Stimulated activated CD4-positive, alpha-beta T cell treated with anti-CD3 and anti-CD28 coated beads, TNF-alpha, amount 100 ng/mL, for 24 hours (primary cell): ENCODE measurements at places on chromosomes 2 and 18.

- no peak for DNase-seq
These were observed 69.9 kb downstream of the TRIP12 start for GRCh38 chr2:229851870-229852269.

- DNase-seq: peak; percentile 11
These were observed 133.7 kb downstream of the COMMD1 start for GRCh38 chr2:62038975-62039771.

GRCh38 chr2:219650426-219651248 lies 23.2 kb downstream of the SLC4A3 start:
- DNase-seq: no peak

GRCh38 chr18:28767201-28767600 lies 590.3 kb upstream of the CDH2 start:
- DNase-seq: no peak

DNA sequence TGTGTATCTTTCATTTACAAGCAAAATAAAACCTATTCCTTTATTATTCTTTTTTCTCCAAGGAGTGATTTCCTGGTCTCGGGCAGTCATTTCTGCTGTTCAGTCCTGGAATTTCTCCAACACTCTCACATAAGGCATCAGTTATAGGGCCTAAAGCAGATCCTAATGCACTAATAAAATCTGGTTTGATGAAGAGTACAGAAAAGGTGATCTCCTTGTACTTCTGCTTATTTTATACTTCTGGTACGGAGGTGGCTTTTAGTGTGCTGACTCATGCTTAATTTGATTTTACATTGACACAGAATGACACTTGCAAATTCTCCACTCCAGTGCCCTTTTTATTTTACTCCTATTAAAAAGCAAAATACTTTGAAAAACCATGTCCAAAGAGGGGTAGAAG lies 157.4 kb downstream of the DOK6 start:
- no peak for DNase-seq

DNA sequence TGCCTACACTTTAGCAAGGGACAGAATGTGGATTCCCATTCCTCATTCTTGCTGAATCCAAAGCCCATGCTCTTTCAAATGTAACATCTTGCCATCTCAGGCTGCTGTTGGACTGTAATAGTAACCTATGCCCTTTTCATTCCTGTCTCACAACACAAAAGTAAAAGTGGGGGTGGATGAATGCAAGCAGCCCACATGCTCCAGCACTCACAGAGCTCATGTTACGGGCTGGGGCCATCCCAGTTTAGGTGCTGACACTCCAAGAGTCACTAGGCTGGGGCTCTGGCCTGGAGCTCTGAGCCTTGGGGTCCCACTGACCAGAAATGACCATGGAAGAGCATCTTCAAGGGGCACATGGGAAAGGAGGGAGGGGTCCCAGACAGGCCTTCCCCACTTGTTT lies 47.6 kb downstream of the CCBE1 start:
- DNase-seq: no peak

DNA sequence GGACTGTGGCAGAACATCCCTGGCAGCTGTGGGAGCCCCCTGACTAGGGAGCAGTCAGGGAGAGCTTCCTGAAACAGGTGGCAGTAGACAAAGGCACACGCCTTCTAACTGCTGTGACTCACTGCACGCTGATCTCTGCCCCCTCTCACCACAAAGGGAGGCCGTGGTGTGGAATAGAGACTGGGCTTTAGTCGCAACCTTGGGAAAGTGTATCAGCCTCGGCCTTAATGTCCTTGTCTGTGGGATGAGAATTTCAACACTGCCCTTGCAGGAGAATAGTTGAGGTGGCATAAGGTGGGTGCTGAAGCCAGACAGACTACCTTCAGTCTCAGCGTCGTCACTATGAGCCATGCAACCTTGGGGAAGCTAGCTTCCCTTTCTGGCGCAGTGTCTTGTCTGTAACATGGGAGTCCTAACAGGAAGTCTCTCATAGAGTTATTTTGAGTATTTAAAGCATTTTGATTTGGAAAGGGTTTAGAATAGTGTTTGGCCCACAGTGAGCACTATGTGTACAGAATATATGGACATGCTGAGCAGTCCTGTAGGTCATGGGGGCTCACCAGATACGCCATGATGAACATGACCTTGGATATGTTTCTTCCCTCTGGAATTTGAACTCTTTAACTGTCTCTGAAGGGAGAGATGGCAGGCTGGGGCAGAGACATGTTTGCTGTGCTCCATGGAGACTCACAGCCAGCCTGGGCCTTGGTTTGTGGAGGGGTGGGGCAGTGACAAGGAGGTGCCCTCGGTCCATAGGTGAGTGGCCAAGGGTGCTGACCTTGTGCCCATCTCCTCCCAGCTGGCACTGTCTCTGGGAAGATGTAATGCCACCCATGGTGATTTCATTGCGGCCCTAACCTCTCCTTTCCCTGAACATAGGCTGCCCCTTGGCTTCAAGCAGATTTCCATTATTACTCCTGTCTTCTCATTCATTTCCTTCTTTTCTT lies 29.5 kb upstream of the SMAD7 start:
- DNase-seq: no peak

- DNase-seq: no peak
These were observed 12.3 kb upstream of the C2orf42 start for GRCh38 chr2:70203086-70203485.

DNA sequence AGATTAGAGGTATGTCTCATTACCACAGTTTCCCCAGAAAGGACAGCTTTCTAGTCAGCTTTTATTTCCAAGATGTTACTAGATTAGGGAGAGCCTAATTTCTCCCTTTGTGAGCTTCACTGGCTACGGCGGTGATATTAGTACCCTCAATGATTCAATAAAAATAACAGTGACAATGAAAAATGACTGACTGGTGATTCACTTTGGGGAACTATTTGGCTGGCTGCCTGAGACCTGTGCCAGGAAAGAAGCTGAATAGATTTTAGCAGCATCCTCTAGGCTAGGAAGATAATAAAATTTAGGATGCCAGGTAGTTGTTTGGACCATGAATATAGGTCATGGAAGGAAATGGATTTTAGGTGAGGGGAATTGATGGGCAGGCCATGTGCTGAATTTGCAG lies 178.7 kb downstream of the FMNL2 start:
- DNase-seq: no peak

DNA sequence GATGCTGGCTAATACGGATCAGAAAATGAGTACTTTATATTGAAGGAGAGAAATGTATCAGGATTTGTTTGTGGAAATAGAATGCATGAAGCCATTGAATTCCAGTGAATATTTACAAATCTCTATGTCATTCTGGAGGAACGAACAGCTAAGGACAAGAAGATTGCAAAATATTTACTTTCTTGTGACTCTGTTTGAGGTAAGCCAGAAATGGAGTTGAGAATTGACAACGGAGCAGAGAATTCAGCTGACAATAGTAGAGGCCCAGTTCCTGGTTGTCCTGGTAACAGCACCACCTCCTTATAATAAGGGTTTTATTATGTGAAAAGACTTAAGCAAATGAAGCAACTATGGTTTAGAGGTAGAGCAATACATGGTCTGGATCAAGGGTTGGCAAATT lies 349.2 kb downstream of the ADCYAP1 start:
- no peak for DNase-seq

GRCh38 chr2:39512434-39512935 lies 75.4 kb upstream of the MAP4K3 start:
- DNase-seq: no peak

GRCh38 chr2:193556766-193557470 lies 1362.2 kb upstream of the TMEFF2 start:
- no peak for DNase-seq

GRCh38 chr2:50514901-50515300 lies 517.0 kb downstream of the NRXN1 start:
- DNase-seq: no peak

GRCh38 chr2:96873651-96874096 lies 3.8 kb upstream of the SEMA4C start:
- DNase-seq: no peak

GRCh38 chr2:106104332-106105062 lies 89.6 kb downstream of the UXS1 start:
- peak; percentile 55 for DNase-seq

DNA sequence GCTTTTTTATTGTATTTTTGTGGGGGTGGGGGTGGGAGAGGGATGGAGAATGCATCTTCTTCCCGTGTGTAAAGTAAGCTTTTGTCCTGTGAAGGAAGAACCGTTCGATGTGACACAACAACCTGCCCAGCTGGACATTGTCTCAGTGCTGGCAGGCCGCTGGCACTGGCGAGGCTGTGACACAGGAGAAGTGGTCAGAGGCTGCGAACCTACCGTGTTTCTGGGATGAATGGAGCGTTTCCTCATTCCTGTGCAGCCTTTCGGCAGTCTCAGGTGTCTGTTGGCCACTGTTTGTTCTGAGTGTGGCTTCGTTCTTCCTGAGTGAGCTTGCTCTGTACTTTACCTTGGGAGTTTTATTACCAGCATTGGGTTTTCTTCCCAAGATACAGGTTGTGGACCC lies 8.0 kb downstream of the RAMP1 start:
- no peak for DNase-seq

DNA sequence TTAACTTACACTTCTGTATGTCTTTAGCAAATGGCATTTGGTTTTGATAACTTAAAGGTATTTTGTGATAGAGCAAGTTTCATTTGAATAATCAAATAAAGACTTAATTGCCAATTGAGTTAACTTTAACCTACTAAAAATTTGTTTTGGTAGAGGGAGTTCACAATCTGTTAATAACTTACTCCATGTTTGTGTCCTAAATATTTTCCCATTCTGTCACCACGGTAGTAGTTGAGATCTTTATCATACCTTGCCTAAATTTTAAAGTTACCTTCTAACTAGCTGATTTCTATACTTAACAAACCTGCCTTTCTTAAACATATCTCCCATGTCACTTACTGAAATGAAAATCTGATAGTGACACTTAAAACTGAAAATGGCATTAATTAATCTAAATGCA lies 127.1 kb downstream of the TMEFF2 start:
- DNase-seq: no peak

- no peak for DNase-seq
These were observed at the start of gene ADCYAP1 for GRCh38 chr18:904218-905090. ADCYAP1 (plus strand) TSS chr18:904871; CDS start chr18:905387, 516 bp downstream.

DNA sequence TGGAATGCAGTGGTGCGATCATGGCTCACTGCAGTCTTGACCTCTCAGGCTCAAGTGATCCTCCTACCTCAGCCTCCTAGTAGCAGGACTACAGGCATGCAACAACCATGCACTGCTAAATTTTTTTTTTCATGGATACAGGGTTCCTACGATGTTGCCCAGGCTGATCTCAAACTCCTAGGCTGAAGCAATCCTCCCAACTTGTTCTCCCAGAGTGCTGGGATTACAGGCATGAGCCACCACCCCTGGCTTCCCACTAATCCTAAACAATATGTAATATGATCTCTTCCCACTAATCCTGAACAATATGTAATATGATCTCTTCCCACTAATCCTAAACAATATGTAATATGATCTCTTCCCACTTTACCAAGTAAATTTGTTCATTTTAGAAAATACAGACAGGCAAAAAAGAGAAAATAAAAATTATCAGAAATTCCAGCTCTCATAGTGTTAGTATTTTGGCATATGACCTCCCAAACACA lies 33.7 kb upstream of the C18orf32 start:
- DNase-seq: no peak

- DNase-seq: no peak
These were observed 4.6 kb downstream of the NEU2 start for GRCh38 chr2:233037078-233037477.

- DNase-seq: no peak
These were observed 90.4 kb downstream of the ANTXR1 start for GRCh38 chr2:69103419-69103818.

DNA sequence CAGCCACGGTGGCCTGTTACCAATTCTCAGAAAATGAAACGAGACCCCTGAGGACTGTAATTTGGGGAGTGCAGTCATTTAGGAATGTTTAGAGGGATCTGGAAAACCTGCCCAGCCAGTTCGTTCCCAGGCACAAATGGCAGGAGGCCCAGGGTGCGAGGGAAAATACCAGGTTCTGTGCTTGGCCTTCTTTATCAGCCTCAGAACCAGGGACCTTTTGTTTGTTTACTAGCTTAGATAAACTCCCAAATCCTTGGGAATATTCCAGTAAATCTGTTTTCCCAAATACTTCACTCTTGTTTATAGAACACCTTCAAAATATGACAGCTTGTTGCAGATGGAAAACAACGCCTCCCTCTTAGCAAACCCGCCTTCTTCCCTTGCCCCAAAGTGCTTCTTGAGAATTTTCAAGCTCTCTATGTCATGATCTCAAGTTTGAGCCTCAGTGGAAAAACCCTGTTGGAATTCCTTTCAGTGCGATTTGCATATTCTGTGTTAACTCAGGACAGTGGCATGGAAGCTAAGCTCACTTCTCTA lies 400.3 kb upstream of the SMIM21 start:
- DNase-seq: no peak

GRCh38 chr2:170747921-170748320 lies 22.3 kb upstream of the ERICH2 start:
- DNase-seq: no peak

DNA sequence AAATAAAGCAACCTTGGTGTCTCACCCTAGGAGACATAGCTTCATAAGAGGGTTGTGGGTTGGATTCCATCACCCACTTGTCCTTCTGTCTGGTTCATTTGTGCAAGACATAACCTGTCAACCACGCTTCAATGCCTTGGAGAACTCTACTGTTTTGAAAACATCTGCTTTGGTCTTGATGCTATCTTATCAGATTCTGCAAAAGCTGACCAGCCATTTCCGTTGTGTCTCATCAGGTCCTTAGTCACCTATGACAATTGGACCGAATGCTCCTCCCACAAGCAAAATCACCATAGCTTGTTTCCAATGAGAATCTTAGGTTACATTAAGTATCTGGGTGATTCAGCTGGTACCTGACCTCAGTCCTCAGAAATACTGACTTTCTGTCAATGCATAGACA lies 35.4 kb downstream of the STAT4 start:
- DNase-seq: peak; percentile 37

GRCh38 chr2:203246646-203247045 lies 7.8 kb downstream of the CYP20A1 start:
- DNase-seq: no peak

DNA sequence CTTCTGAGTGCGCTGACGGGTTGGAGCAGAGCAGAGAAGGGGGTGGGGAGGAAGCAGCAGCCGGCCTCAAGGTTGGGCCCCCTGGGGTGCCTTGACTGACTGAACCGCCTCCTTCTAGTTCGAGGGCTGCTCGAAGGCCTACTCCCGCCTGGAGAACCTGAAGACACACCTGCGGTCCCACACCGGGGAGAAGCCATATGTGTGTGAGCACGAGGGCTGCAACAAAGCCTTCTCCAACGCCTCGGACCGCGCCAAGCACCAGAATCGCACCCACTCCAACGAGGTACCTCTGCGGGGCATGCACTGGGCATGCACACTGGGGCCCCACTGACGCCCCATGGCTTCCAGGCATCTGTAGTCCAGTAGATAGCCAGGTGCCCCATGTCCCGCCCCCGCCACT lies 246.9 kb downstream of the GLI2 start:
- DNase-seq: no peak

DNA sequence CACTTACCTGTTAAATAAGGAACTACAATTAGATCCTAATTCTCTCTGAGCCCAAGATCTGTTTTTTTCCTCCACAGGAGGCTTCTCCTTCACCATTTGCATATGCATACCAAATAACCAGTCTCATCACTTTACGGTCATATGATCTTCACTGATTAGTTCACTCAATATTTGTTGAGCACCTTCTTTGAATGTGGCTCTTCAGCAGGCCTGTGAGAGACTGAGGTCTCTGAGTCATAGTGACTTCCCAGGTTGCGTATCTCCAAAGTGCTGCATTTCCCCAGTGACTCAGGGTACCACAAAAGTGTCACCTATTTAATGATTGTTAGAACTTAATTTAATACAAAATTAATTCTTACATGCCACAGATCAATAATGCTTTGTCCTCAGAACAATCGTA lies 108.8 kb upstream of the TRIB2 start:
- DNase-seq: no peak

- no peak for DNase-seq
These were observed 60.6 kb downstream of the PTPN4 start for GRCh38 chr2:119820275-119820674.
